SK-N-SH (cell line): ENCODE measurements at places on chromosomes 3 and 15. TPM values are rescaled to one million over a fixed set of nuclear protein-coding genes. Genes with fewer than 3 reads are reported as not detected.
A peak's percentile ranks its signal among the peaks of the same experiment; 100 is the strongest.

Gene BFSP2
- not detected in 2 replicates for polyA plus RNA-seq

Gene CCNL1
- polyA plus RNA-seq: 99.8 and 131 TPM in 2 replicates

Gene EFCC1
- polyA plus RNA-seq: not detected in 2 replicates

Gene LYZL4
- not detected in 2 replicates for polyA plus RNA-seq

DNA sequence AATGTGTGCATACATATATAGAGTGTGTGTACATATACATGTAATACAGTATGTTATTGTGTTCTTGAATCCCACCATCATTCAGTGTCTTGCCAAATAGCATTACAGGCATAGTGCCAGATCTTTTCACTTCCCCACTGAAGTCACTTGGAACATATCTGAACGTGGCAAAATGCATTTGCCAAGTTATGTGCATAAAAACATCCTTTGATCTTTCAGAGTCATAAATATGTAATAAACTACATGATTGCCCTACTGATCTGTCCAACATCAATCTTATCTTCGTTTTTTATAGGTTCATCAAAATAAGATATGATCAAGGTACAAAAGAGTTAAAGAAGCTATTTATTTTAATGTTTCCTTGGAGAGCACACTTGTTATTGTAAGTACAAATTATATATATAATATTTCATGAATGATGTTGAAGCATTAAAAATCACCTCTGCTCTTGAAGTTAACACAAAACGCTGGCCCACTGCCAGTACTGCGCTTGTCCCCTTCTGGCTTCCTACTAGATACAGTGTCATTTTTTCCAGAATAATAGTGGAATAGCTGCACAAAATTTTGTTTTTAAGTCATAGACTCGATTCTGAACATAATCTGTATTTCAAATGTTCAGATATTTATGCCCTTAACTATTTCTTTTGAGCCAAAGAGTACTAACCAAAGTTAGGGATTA is 549.5 kb upstream of the ARRDC4 start:
- H3K36me3 ChIP-seq: no peaks in the 10 kb centered on the region
- no peak overlapping the region for H3K4me3 ChIP-seq
- H3K27ac ChIP-seq: no peak overlapping the region
- H3K27me3 ChIP-seq: no peaks in the 10 kb centered on the region
- DNase-seq: no peak

DNA sequence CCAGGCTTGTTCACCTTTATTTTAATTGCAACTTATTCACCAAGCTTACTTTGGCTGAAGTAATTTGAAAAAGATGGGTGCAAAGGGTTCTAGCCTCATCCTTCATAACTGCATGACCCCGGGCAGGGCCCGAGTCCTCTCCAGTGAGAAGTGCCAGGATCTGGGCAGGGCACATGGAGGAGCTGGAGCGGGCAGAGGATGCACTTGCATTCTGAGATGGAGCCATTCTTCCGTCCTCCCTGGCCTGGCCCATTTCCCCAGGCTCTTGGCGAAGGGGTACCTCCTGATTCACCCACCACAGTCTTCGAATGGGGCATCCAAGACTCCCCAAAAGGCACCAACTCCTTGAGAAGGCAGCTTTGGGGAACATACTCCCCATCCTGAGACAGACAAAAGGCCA is 22.5 kb upstream of the PLXND1 start:
- peak; percentile 19 for DNase-seq
- H3K27ac ChIP-seq: no peak overlapping the region
- H3K4me3 ChIP-seq: no peak overlapping the region

DNA sequence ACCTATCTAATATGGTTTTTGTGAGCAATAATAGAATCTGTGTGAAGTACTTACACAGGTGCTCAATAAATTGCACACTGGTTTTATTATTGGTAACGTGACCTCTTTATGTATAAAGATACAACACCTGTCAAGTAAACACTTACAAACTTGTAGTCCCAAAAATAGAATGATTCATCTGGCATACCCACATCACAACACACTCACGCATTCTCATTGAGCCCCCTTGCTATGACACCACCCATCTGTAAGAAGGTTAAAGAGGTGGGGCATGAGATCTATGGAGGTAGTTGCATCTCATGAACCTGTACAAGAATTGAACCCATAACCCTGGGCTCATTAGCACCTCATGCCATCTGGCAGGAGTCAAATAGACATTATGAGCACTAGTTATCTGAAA is 134.9 kb upstream of the THBS1 start:
- DNase-seq: no peak
- H3K27me3 ChIP-seq: no peaks in the 10 kb centered on the region
- H3K27ac ChIP-seq: no peak overlapping the region
- no peaks in the 10 kb centered on the region for H3K36me3 ChIP-seq
- no peaks in the 10 kb centered on the region for H3K4me1 ChIP-seq
- no peak overlapping the region for H3K4me3 ChIP-seq

DNA sequence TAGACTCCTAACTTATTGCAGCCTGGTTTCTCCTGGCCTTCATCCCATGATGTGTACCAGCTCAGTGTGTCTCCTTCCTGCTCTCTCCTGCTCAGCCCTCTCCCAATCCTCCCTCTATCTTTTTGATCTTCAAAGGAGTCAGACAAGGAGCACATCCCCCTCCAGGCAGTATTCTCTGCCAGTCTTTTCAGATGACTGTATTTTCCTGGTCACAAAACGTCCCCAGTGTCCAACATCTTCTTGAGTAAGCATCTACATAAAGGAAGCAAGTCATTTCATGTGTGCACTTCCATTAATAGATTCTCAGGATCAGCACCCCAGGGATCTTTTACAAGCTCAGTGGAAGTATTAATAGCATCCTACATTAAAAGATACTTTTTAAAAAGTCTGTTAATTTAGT is 148.9 kb upstream of the THBS1 start:
- peaks cover 7% of the 10 kb centered on the region; the same call in 1 of the 2 replicates for H3K4me1 ChIP-seq
- no peak overlapping the region for H3K27ac ChIP-seq
- DNase-seq: no peak
- H3K36me3 ChIP-seq: no peaks in the 10 kb centered on the region
- no peak overlapping the region for H3K4me3 ChIP-seq
- no peaks in the 10 kb centered on the region for H3K27me3 ChIP-seq

- no peaks in the 10 kb centered on the region for H3K27me3 ChIP-seq
- no peaks in the 10 kb centered on the region for H3K36me3 ChIP-seq
- no peak overlapping the region for H3K4me3 ChIP-seq
- DNase-seq: no peak
- H3K27ac ChIP-seq: no peak overlapping the region
Measured at GRCh38 chr15:66961407-66961884, 104.0 kb upstream of the SMAD3 start.

DNA sequence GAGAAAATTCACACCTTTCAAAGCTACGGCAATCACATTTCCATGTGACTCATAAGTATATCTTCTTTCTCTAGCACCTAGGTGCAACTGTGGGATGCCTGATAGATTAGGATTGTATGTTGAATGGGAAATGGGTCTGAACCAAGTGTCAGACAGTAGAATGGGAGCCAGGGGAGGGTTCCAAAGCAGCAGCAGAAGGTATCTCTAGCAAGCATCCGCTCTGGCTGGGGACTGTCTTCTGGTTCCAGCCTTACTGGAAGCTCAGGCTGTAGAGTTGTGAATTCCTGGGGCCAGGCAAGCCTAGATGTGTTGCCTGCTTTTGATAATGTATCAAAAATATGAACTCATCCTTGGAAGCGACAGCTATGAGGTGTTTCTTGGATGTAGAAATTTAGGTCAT is 2.1 kb upstream of the CHL1 start:
- no peak overlapping the region for H3K4me3 ChIP-seq
- no peak overlapping the region for H3K27ac ChIP-seq
- no peaks in the 10 kb centered on the region for H3K4me1 ChIP-seq
- no peaks in the 10 kb centered on the region for H3K36me3 ChIP-seq
- DNase-seq: no peak

DNA sequence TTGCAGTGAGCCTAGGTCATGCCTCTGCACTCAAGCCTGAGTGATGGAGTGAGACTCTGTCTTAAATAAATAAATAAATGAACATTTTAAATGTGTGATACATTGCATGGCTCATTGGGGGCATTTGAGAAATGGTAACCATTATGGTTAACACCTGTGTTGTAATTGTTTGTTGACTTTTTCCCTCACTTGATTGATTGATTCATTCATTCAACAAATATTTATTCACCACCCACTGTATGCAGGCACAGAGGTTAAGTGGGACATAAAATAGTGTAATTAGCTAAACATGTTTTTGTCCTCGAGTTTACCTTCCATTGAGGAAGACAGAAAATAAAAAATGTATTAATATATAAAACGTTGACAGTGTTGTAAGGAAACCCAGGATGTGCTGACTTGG is 127.1 kb upstream of the ANKRD28 start:
- DNase-seq: no peak
- no peak overlapping the region for H3K27ac ChIP-seq
- H3K4me3 ChIP-seq: no peak overlapping the region
- H3K36me3 ChIP-seq: no peaks in the 10 kb centered on the region
- no peaks in the 10 kb centered on the region for H3K27me3 ChIP-seq
